ENCODE measurements at places on chromosomes 2 and 18. TPM values are rescaled to one million over a fixed set of nuclear protein-coding genes. Genes with fewer than 3 reads are reported as not detected.

DNA sequence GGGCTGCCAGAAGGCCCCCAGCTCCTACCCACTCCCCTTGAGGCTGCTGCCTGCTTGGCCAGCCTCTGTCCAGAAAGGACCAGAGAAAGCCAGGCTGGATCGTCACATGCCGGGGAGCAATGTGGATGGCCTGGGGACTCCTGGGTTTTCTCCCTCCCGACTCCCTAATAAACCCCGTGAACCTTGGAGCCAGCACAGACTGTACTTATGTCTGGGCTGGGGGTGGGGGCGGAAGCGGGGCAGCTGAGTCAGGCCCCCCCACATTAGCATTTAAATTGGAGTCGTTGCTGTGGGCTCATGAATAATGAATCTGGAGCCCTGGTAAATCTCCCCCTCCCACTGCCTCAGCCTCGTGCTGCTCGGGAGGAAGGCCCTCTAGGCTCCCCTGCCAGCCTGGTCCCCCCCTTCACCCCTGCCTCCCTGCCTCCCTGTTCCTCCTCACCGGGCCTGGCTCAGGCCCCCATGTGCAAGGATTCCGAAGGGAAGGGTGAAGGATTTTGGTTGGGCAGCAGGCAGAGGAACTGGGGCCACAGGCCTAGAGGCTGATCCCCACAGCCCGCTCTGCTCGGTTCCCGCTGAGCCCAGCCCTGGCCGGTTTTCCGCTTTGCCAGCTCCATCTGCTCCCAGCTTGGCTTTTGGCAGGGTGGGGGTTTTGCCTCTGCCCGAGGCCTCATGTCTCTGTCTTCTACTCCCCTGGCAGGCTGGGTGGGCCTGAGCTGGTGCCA lies 7.3 kb upstream of the ASIC4 start:
- DNase-seq, result no peak
- no peak overlapping the region for H3K4me3 ChIP-seq
- H3K4me1 ChIP-seq, result peaks cover 12% of the 10 kb centered on the region

DNA sequence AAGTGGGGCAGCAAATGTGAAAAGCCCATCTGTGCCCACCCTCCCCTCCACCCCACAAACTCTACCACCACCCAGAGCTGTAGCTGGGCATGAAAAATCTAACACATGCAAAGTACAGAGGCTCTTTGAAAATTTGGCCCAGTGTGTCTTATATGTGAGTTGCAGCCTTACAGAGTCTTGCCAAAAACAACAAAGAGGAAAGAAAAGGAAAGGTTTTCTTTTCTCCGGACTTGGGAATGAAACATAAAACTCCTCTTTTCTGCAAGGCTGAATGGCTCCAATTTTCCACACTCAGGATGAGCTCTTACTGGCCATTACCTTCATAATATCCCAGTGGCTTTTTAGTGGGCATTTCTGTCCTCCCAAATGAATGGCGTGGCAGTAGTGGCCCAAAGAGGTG lies 27.9 kb upstream of the POU3F3 start:
- no peak for DNase-seq
- no peaks in the 10 kb centered on the region for H3K4me1 ChIP-seq

DNA sequence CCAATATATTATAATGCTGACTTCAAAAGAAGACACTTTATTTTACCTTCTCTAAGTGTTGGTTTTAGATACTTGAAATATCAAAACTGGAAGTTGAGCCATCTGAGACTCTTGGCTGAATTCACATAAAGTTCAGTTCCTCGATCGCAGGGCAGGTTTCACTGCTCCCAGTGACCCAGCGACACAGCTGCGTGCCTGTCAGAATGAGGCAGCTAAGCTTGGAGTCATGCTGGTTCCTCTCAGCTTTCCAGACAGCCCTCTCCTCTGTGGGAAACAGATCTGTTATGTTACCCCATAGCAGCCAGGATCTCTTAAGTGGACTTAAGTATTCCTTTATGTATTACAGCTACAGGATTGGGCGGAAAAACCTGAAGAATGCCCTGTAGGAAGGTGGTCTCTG lies 142.8 kb upstream of the ALPP start:
- H3K27ac ChIP-seq, result no peak overlapping the region
- no peak for DNase-seq
- H3K4me3 ChIP-seq, result no peak overlapping the region
- no peaks in the 10 kb centered on the region for H3K4me1 ChIP-seq
- H3K27me3 ChIP-seq, result no peaks in the 10 kb centered on the region
- H3K36me3 ChIP-seq, result peaks cover 4% of the 10 kb centered on the region

DNA sequence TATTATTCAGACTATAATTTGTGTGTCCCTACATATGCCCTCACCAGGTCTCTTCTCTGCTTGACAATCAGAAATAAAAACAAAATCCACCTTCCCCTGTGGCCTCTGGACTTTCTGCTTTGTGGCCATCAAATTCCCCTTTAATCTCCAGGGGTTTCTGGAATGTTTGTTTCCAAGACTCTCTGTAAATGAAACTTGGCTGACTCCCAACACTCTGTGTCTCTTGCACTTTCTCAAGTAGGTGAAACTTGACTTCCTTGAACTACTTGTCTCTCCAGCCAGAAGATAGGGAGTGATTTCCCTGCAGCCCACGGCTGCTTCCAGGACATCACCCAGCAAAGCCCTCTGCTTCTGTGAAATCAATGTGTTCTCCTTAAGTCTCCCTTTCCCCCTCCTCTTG lies 54.1 kb upstream of the AQP4 start:
- H3K27me3 ChIP-seq, result no peaks in the 10 kb centered on the region
- no peak overlapping the region for H3K27ac ChIP-seq
- H3K4me3 ChIP-seq, result no peak overlapping the region
- H3K4me1 ChIP-seq, result no peaks in the 10 kb centered on the region
- no peak for DNase-seq
- no peaks in the 10 kb centered on the region for H3K36me3 ChIP-seq

- H3K27me3 ChIP-seq, result no peaks in the 10 kb centered on the region
- no peak overlapping the region for H3K4me3 ChIP-seq
- H3K36me3 ChIP-seq, result no peaks in the 10 kb centered on the region
- H3K27ac ChIP-seq, result no peak overlapping the region
Measured at GRCh38 chr2:71496156-71496770, 42.9 kb downstream of the DYSF start.

DNA sequence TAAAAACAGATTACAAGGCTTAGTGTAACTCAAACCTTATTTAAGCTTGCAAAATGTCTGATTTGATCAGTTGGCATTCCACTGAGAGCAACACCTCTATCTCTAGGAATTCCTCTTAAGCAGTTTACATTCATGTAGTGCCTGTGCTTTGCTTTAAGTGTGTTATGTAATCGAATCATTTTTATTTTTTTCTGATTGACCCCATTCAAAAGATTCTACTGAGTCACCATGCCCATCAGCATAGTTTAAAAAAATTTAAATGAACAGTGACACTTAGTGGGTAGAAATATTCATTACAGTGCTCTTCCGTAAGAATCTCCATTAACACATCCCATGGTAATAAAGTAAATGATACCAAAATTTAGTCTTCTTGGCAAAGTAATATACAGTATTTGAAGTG lies 67.8 kb upstream of the SLC4A10 start:
- no peak overlapping the region for H3K27ac ChIP-seq
- no peaks in the 10 kb centered on the region for H3K36me3 ChIP-seq
- H3K4me3 ChIP-seq, result no peak overlapping the region
- H3K4me1 ChIP-seq, result no peaks in the 10 kb centered on the region

ILKAP gene
- total RNA-seq, result 24.5 TPM

ABCG8 gene
- not detected for total RNA-seq

SCN7A gene
- not detected for total RNA-seq

Measured in osteoblast (primary cell).